Hematopoietic multipotent progenitor cell treated with erythropoietin and hydrocortisone succinate and interleukin-3 and kit ligand, for 15 days (in vitro differentiated cells): ENCODE measurements at places on chromosomes 5 and 9.

DNA sequence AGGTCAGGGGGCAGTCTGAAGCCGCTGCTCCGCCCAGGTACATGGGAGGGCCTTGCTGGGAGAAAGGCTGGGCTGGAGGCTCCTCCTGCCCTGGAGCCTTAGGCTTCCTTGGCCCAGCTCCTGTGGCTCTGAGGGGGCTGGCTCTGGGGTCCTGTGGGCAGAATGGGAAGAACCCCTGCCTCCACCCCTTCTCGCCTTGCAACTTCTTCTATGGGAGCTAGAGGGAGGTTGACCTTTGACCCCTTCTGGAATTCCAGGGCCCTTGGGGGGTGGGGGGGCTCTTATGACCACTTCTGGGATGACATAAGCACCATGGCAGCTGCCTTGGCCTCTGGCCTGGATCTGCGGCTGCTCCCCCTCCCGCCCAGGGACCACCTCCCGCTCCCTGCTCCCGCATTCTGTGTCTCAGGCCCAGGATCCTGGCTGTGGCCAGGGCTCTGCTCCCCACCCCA lies 32.2 kb downstream of the IER5L start:
- DNase-seq: no peak

DNA sequence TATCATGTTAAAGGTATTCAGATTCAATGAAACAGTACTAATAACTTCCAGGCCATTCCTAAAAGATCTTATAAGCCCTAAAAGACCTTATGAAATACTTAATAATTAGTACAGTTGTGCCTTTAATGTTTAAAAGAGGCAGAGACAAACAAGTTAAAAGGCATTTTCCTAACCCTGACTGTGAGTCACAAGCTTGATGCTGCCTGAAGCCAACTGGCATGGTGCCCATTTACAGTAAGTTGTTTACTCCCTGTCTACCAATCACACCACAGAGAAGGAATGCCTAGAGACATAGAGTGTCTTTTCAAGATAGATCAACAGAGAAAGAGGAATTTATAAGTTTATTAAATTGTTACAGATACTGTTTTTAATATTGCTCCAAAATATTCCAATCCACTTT lies 47.8 kb downstream of the NR3C1 start:
- peak; percentile 98 for DNase-seq

DNA sequence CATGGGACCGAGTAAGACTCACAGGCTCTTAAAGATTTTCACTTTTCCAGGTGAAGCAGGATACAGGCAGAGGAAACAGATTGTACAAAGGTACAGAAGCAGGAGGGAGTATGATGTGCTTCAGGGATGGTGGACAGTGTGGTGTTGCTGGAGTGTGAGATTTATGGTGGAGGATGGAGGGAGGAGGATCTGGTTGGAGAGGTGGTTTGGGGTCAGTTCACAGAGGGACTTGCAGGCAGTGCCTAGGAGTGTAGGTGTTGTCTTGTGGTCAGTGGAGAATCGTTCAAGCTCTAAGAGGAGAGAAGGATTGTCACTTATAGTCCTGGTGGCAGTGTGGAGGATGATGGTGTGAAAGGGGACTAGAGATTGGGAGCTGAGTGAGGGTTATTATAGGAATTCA lies 11.8 kb downstream of the RALGPS1 start:
- DNase-seq: no peak

DNA sequence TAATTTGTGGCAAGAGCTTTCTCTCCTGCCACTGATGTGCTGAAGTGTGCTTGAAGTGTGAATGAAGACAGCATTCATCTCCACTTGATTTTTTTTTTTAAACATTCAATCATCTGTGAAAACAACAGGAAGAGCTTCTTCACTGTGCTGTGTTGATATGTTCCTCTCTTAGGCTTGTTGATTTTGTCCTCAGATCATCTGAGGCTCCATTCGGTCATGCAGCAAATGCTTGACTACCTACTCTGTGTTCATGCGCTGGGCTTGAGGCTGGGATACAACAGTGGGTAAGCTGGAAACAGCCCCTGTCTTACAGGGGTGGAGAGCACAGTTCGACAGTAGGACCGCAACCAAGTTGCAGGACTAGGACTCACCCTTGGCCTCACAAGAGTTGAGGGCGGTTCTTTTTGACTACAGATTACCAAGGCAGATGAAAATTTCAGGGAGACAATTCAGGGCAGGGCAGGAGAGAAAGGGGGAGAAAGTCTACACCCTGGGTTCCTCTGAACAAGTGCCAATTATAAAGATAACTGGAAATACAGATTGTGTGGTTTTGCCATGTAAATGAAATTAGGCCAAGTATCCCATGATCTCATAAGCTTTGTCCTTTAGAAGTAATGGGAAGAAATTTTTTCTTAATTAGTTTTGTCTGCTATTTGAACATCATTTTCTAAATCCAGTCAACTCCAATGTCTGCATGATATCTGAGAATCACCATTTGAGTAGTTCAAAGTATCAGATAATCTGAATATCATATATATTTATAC lies 31.0 kb upstream of the F2R start:
- DNase-seq: no peak

- no peak for DNase-seq
These were observed 76.8 kb downstream of the FCHO2 start for GRCh38 chr5:73032635-73033034.

DNA sequence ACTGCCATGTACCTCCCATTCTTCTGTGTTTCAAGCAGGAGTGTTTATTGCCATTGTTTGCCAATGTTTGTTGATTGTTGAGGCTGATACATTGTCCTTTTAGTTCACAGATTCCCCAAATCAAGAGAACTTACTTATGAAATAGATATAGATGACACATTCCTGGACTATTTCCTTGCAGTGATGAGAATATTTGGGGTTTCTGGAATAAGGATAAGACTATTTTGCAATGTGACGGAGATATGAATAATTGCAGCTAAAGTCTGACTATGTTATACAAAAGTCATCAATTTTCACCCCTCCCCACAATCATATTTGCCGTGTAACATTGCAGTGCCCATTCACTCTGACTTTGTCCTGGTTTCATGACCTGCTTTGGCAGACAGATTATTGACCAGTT lies 460.8 kb downstream of the CDH10 start:
- DNase-seq: no peak

DNA sequence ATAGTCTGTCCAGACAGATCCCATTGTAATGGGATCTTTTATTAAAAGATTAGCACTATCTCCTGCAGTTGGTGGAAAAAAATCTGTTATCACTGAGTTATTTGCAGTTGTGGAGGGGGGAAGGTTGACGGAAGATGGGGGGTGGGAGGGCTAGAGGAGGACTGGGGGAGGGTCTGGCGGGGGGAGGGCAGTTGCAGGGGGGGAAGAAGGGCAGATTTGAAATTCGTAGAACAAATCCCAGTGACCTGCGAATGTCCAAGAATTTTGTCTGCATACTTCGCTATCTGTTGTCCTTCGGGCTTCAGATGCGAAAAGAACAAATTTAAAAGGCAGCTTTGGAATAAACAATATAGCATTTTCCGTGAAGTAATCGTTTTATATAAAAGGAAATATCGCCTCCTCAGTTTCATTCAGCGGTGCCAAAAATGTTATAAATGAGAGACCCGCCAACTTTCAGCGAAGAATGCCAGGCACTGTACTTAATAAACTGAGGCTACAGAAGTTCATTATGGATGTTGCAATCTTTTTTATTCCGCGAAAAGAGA lies 1.3 kb upstream of the FST start:
- no peak for DNase-seq

DNA sequence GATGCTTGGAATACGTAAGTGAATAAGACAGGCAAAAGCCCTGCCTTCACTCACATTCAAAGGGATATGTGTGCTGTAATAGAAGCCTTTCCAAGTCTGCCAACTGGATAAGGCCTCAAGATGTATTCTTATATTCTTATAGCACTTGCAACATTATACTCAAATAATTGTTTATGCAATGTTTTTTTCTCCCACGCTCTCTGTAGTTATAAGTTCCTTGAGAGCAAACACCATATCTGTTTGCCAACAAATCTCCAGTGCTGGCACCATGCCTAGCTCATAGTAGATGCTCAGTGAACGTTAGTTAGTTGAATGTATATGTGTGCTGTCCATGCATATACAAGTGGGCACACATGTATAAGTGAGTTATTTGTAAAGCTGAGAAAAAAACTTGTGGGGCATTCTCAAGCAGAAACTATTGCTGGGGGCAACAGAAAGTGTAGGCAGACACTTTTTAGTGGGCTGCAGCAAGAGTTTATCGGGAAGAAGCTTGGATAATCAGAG lies 125.1 kb downstream of the RPS23 start:
- no peak for DNase-seq

GRCh38 chr5:135952683-135953082 lies 2.1 kb downstream of the LECT2 start:
- no peak for DNase-seq

DNA sequence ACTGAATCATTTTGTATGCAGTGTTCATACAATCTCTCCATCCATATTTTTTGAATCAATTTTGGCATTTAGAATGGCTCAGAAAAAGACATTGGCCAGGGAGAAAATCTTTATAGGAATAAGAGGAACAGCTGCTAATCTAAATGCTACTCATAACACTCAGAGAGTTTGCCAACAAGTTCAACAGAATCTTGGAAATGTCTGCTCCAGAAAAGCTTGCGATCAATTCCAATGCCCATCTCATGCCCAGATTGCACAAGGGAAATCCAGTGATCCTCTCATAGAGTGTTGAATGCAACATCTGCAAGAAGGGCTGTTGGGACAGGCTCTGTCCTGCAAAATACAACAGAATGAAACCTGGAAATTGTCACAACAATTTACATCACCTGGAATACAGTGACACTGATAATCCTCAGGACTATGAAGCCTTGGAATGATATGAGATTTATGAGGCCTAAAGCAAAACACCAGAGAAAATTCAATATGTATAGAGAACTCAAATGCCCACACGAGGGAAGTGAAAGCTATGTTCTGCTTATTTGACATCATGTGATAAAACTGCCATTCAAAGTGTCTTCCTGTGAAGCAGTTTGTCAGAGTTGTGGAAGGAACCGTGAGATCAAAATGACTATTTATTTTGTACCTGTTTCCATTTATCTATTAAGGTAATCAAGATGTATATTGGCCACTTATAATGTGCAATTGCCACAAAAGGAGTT lies 190.1 kb downstream of the PARP8 start:
- DNase-seq: no peak

- no peak for DNase-seq
These were observed 171.9 kb upstream of the SLC12A2 start for GRCh38 chr5:127911619-127912018.

GRCh38 chr9:136656795-136657611 lies 5.7 kb upstream of the EGFL7 start:
- no peak for DNase-seq

DNA sequence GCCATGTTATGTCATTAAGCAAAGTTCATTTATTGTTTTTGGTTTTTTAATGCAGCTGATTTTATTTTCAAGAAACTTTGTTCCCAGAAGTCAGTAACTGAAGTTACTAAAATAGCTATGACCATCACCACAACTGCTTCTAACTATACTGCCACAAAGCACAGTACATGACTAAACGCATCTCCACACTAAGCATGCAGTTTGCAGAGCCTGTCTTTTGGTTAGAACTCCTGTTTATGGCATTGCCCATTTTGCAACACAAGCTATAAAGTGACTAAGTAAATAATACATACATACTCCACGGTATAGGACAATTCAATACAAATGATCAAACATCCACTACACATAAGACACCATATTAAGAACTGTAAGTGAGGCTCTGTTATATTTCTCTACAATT lies 109.7 kb downstream of the MLLT3 start:
- no peak for DNase-seq

DNA sequence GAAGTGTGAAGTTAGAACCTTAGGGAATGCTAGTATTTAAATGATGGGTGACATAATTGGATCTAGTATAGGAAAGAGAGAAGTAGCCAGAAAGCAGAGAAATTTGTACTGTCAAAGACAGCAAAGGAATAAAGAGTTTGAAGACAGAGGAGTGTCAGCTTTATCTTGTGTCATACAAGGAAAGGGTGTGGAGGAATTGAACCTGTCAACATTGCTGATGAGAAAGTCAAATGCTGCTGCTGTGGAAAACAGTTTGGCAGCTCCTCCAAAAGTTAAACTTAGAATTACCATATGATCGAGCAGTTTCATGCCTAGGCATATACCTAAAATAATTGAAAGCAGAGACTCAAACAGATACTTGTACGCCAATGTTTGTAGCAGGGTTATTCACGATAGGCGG lies 63.7 kb downstream of the DENND4C start:
- DNase-seq: no peak

- no peak for DNase-seq
These were observed 1208.2 kb upstream of the C9orf72 start for GRCh38 chr9:28781481-28781880.

DNA sequence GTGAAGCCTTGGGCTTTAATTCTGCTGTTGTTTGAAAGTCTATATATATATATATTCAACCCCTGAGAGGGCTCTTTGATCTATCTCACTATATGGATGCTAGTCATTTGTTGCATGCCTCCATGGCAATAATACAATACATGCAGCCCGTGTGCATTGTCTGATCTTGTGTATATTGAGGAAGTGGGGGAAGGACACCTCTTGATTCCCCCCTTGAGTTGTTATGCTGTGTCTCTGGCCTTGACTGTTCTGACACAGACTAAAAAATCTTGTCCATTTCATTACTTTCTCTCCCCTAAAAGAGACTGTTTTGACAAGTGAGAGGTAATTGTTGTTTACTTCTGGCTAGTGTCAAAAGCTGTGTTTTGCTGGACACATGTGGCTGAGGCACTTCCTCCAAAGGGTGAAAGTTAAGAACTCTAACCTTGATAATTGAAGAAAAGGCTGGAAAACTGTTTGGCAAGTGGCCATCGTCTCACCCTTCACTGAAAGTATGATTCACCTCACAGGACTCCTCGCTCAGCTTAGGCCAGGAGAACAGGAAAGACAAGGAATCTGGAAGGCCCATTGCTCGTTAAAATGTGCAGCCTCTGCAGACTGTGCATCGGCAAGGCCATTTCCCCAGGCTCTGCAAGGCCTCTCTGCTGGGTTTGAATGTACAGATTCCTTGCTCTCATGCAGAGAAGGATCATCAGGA lies 304.0 kb downstream of the PRELID2 start:
- DNase-seq: no peak

GRCh38 chr5:73278693-73279092 lies 105.7 kb downstream of the TMEM174 start:
- no peak for DNase-seq

DNA sequence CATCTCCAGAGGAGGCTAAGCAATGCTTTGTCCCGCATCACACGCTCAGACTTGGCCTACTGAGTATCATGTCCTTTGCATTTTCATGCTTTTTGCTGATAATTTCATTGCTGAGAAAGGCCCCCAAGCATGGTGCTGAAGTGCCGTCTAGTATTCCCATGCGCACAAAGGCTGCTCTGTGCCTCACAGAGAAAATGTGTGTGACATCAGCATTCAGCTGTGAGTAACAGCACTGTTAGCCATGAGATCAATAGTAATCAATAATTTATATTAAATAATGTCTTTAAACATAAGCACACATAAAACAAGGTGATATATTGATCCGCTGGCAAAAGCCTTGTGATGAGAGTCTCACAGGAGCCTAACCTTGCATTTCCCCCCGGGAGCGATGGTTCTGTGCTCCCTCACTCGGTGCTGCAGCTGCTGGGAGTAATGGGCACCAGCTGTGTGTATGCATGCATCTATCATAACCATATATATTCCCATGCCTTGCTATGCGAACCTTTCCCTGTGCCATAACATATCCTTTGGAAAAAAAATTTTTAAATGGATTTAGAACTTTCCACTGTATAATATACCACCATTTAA lies 50.4 kb upstream of the RNF130 start:
- no peak for DNase-seq
